CD4-positive, alpha-beta T cell treated with Interleukin-6 at 100 ng/mL for 8 hours (primary cell): ENCODE measurements at places on chromosomes 4 and X.

GRCh38 chr4:188305690-188306089 is 166.4 kb downstream of the TRIML1 start:
- no peak for DNase-seq

GRCh38 chr4:160877087-160877790 is 1286.6 kb downstream of the FSTL5 start:
- no peak for DNase-seq

- no peak for DNase-seq
Observed at GRCh38 chrX:50114113-50114512, 86.7 kb downstream of the AKAP4 start.

DNA sequence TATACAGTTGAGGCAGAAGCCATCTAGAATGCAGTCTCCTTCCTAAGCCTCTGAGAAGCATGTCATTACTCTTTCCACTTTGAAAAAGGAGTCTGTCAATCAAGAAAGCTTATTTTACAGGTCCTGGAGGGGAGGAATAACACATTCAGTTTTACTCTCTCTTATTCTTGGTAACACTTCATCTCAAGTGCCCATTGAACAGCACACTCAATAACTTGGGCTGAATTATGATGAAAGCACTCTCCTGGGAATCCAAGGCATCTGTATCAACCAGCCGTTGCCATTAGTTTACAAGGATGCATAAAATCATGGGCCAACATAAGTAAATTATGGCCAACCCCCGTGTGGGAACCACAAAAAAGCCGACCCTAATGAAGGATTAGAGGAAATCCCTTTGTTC is 282.4 kb downstream of the C4orf33 start:
- DNase-seq = no peak

GRCh38 chrX:55008571-55009358 is 8.6 kb downstream of the APEX2 start:
- no peak for DNase-seq

DNA sequence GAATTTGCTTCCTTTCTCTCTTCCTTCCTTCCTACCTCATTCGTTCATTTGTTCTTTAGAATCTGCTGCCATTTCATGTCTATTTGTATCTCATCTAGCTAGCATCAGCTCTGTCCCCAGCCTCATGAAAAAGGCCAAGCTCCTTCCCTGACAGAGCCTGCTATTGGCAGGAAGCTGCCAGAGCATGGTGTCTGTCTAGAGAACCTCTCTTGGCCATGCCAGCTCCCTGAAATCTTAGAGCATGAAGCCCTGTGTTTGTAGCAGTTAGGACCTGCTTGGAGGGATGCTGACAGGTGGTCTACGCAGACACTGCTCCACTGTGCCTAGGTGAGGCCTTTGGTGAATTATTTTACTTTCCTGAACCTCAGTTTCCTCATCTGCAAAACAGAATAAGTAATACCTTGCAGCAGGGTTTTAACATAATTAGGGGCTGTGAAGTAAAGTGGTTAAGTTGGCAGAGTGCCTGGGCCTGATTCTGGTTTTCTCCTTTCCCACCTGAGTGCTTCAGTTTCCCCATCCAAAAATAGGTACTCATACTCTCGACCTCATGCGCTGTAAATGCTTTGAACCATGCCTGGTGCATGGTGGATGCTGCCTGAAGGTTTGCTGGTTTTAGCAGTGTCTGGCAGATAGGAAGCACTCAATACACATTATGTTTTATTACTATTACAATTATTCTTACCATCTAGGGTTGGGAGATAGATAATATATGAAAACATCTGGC is 4.7 kb downstream of the PTTG2 start:
- DNase-seq = no peak

- no peak for DNase-seq
Observed at GRCh38 chrX:21840193-21840545, 752 bp downstream of the MBTPS2 start.

- no peak for DNase-seq
Observed at GRCh38 chr4:106816496-106816895, 219.6 kb downstream of the DKK2 start.

- no peak for DNase-seq
Observed at GRCh38 chrX:44068043-44068442, 94.9 kb upstream of the NDP start.

DNA sequence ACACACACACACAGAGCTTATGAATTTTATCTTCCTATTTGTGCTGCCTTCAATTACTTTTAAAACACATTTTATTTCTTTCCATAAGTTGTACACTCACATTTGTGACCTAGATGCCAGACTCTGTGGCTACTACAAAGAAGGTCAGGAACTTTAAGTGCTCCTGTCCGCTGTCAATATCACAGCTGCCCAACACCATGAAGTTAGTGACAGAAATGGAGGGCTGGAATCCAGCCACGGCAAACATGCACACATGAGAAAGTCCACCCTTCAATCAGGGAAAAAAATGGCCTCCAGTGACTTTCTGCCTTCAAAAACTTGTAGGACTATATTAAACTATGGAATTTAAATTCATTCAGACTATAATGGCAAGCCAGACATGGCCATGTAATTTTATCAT is 334.4 kb upstream of the FSTL5 start:
- DNase-seq = no peak

DNA sequence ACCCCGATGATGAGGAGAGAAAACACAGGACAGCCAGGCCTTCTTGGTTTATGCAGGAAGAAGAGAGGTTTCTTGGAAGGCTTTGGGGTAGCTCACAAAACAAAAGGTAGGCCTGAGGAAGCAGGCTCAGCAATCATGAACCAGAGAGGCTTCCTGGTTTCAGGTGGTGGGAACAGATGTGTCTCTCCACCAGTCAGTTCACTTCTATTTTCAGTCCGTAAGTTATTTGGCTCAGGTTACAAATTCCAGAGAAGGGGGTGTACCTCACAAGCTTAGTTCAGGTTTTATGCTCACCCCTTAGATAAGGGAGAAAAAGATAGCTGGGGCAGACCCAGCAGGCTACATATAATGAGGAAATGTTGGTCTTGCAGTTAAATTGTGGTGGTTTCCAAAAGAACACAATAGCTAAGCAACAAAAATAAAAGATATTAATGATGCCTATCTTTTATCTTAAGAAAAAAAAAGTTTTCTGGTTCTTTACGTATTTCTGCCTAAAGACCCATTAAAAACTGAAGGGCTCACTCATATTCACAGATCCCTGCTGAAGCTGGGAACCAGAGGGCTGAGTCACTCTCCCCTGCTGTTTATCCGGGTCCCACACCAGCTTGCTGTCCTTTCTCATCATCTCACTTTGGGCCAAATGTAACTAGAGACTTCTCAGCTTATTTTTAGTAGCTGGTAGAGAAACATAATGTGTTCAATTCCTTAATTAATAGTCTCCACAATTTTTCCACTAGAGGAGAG is 177.0 kb downstream of the CAMK2D start:
- DNase-seq = no peak

- no peak for DNase-seq
Observed at GRCh38 chr4:161856711-161857326, 307.0 kb downstream of the FSTL5 start.

GRCh38 chr4:42074294-42074693 is 78.2 kb downstream of the BEND4 start:
- DNase-seq = no peak

DNA sequence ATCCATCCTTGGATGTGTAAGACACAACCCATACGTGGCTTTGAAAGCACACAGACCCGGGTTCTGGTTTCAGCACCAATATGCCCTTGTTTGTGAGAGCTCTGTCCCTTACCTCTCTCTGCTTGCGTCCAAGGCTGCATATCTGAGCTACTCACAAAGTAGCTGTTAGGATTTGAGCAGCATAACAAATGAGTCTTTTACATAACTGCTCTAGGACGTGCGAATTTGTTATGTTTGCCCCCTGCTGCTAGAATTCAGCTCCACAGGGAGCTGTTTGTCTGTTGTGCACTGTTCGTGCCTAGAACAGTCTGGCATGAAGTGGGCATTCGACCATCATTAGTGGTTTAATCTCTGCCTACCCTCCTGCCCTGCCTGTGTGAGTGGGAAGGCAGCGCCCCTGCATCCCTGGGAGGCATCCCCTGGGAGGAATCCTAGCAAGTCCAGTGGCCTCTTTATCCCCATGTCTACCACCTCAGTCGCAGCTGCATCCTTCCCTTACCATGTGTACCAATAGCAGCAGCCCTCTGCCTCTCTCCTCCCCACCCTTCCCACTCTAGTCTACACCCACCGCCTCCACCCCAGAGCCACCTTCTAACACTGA is 42.1 kb downstream of the SLC2A9 start:
- DNase-seq = no peak

DNA sequence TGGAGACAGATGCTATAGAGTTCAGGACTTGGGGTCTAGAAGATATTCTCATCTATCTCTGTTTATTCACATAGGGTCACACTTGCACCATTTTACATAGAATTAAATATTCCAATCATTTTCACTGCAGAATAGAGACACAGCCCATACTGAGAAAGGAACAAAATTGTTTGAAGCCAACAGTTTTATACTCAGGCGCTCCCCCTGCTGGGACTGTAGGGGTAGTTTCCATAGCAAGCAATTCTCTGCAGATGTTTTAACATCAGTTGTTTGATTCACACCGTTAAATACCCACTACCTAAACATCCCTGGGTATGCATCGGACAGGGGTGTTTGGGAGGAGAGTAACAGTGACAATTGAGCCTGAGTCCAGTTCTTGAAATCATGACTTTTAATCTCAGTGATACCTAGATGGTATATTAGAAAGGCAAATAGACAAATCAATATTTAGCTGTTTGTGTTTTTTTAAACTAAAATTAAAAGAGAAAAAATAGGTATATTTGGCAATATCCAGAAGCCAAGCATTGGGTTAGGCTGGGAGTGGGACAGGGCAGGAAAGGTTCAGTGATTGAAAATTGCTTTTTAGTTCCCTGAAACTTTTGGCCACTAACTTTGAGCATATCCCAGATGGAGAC is 33.8 kb downstream of the LONRF3 start:
- DNase-seq = peak; percentile 5

DNA sequence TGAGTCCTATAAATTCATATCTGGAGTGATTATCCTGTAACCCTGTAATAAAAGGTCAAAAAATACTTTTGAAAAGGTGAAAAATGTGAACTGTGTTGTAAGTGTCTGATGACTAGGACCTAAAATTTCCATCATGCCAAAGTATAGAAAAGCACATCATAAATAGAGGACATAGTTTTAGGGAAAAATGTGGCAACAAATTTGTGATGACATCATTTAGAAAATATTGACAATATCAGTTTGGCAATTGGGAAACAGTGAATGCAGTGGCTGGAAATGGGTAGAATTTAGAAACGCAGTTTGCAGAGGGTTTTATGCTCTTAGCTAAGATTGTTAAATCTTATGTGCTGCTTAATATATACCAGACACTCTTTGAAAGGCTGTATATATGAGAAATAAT is 1464.8 kb downstream of the RAPGEF2 start:
- DNase-seq = no peak

DNA sequence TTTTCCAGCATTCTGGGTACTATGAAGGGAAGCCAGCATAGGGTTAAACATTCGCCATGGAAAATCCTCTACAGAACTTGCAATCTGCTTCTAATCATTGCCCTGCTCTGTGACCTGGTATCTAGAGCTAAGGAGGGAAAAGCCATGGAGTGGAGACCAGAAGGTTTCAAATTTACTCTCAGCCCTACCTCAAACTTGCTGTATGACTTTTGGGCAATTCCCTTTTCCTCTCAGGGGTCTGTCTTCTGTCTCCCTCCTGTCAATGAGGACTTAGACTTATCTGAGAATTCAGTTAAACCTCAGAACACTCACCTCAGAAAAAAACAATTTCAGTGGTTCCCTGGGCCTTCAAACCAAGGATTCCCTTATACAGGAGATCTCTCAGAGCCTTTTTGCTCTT is 29.1 kb downstream of the ARHGEF9 start:
- DNase-seq = no peak

- no peak for DNase-seq
Observed at GRCh38 chrX:72316408-72317110, 10.8 kb upstream of the CITED1 start.

DNA sequence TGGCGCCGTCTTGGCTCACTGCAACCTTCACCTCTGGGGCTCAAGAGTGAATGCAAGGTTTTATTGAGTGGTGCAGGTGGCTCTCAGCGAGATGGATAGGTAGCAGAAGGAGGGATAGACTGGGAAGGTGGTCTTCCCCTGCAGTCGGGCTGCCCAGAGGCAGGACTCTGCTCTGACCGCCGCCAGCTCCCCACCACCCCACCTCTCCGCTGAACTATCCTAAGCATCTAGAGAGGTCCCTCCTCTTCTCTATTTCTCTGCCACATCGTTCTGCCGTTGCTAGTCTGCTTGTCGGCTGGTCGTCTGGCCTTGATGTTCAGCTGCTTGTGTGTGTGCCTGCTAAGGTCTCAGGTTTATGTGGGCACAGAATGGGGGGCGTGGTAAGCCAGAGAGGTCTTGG is 54.5 kb upstream of the UGT2B15 start:
- no peak for DNase-seq

- DNase-seq = no peak
Observed at GRCh38 chrX:40746521-40746920, 11.2 kb upstream of the MED14 start.

DNA sequence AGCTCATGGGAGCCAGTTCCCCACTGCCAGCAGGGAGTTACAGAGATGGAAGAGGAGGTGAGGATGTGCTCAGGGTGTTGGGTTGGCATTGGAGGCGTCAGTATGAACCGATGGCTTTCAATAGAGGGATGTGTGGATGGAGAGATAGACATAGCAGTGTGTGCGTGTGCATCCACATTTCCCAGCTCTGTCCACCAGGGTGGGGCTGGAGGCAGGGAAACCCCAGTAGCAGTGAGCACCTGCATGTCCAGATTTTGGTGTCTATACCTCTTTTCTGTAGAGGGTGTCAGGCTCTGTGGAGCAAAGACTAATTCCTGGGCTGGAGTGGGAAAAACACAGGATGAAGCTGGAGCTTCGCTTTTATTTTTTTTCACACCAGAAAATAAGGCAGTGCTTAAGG is 37.2 kb upstream of the HGFAC start:
- no peak for DNase-seq
